ENCODE measurements at places on chromosomes 7 and 10.

DNA sequence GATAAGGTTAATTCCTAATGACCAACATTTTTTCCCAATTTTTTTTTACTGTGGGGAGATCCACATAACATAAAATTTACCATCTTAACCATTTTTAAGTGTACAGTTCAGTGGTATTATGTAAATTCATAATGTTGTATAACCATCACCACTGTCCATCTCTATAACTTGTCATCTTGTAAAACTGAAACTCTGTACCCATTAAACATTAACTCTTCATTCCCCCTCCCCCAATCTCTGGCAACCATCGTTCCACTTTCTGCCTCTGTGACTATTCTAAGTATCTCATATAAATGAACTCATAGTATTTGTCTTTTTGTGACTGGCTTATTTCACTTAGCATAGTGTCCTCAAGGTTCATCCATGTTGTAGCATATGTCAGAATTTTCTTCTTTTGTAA, 46.0 kb upstream of the HPS1 start:
- no peak for DNase-seq

- DNase-seq = no peak
Measured at GRCh38 chr7:124791426-124791825, 25.8 kb upstream of the GPR37 start.

GRCh38 chr7:111486472-111487142, 75.7 kb downstream of the IMMP2L start:
- no peak for DNase-seq

- DNase-seq = no peak
Measured at GRCh38 chr7:51251290-51251689, 65.3 kb downstream of the COBL start.

DNA sequence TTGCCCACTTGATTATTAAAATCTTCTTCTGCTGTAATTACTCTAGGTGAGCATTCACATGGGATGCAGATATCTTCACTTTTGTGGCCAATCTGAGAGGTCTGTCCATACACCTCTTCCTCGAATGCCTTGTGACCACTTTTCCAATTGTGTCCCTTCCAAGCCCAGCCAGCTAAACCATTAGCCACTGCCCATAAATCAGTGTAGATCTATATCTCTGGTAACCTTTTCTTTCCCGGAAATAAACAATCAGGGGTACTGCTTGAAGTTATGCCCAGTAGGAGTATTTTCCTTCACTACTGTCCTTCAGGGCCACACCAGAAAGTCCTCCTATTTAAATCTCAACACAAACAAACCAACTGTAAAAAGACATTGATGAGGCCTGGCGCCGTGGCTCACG, 104.6 kb upstream of the KCNMA1 start:
- DNase-seq = no peak

DNA sequence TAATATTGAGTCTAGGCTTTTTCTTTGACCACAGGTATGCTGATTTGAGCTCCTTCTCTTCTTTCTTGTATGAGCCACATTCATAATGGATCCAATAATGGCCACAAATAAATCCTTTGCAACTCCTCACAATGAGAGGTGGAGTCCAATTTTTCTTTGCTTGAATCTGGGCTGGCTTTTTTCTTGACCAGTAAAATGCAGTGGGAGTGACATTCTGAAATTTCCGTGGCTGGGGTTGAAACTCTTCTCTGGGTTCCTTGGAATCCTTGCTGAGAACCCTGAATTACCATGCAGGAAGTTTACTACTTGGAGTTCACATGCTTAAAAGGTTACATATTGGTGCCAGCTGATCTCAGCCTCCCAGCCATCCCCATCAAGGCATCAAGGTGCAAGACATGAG, 22.4 kb upstream of the FAM180A start:
- DNase-seq = no peak

GRCh38 chr10:35225204-35225603, 98.6 kb downstream of the CREM start:
- DNase-seq = no peak

DNA sequence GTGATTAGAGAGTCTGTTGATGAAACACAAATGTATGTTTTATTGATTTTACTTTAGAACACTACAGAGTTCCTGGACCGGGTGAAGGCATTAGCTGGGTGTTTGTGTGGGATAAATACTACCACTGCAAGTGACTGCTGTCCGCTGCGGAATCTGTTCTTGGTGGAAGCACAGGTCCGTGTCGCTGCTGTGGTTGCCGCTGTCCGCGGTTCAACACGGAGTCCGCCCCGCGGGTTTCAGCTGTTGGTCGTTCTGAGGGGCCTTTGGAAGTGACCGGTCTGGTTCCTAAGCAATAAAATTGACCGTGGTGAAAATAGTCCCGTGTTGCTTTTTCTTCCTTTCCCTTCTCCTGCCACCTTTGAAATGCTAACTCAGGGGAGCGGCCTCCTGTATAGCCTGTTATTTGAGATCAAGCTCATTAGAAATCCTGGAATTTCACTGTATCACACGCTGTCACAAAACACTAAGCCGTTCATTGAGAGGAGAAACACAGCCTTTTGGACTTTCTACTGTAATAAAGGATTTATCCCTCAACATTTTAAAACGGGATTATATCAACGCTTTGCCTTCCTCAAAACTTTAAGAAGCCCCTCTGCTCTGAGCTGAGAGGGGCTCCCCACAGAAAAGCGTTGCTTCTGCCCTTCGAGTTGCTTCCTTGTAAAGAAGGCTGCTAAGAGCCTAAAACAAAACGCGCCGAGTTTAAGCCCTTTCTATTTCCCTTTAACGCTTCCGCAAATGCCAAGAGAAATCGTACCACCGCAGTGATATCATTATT, 2.6 kb downstream of the NKX6-2 start:
- DNase-seq = no peak

DNA sequence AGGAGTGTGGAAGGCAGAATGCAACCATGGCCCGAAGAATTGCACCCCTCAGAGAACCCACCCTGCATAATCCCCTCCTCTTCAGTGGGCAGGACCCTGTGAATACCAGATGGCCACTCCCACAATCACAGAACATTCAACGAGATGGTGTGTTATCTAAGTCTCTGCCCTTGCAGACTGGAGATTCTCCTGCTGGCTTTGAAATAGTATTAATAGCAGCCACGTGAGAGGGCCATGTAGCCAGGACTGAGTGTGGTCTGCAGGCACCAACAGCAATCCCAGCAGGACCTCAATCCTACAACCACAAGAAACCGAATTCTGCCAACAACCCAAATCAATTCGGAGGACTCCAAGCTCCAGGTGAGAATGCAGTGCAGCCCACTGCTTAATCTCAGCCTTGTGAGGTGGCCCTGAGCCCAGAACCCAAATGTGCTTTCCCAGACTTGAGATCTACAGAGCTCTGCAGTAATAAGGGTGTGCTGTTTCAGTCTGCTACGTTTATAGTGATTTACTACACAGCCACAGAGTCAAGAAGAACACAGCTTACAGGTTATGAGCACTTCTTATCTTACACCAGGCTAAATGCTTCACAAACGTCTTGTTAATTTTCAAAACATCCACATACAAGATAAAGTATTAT, 72.1 kb downstream of the VOPP1 start:
- no peak for DNase-seq

- DNase-seq = peak; percentile 26
Measured at GRCh38 chr7:142323706-142324105, 65.8 kb upstream of the PRSS58 start.

GRCh38 chr7:41268878-41269277, 434.0 kb downstream of the INHBA start:
- no peak for DNase-seq

DNA sequence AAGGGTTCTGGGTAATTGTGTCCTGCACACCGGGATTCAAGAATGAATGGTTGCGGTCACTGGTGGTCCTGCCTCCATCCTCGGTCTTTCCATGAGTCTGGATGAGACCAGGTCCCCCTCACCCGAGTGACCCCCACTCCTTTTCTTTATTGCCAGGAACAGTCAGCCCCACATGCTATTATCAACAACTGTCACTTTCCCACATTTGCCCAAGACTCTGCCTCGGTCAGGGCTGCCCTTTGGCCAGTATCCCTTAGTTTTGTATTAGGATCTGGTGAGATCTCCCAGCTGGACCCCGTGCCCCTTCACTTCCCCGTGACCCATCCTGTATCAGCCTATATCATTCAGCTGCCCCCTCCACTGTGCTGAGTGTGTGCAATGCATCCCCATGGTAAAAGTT, 288.3 kb downstream of the ADARB2 start:
- no peak for DNase-seq

DNA sequence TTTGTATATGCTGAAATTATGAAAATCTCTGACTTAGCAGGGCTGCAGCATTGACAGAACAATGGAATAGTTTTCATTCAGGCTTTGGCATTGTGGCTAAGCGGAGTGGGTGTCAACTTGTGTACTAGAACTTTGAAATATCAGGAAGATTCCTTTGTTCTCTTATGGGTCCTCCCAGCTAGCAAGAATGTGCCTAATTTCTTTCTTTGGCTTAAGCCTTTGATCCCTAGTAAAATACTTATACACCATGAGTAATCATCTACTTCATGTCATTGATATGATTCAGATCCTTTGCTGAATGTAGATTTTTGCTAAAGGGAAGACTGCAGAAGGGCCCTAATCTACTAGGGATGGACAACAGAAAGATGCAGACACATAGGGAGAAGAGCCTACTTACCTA, 6.2 kb downstream of the AVL9 start:
- DNase-seq = no peak

- DNase-seq = no peak
Measured at GRCh38 chr10:75954486-75954885, 523.1 kb downstream of the LRMDA start.

- DNase-seq = no peak
Measured at GRCh38 chr10:43689618-43689954, 40.9 kb upstream of the ZNF32 start.

DNA sequence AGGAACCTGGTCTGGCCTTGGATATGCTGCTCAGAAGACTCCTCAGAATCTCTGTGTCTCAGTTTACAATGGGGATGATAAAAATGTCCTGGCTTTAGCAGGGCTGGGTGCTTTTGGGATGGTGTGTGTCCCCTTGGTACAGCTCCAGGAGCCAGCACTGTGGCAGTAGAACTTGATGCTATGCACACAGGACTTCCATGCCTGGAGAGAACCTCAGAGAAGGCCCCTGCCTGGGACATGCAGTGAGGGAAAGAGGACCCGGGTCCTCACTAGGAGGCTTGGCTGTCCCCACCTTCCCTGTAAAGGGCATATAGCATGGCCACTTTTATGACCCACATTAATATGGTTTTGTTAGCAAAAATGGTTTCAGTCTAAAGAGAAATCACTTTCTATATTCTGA, 100.5 kb downstream of the GLRX3 start:
- no peak for DNase-seq

- DNase-seq = no peak
Measured at GRCh38 chr10:79898597-79899325, 50.1 kb downstream of the SFTPD start.

DNA sequence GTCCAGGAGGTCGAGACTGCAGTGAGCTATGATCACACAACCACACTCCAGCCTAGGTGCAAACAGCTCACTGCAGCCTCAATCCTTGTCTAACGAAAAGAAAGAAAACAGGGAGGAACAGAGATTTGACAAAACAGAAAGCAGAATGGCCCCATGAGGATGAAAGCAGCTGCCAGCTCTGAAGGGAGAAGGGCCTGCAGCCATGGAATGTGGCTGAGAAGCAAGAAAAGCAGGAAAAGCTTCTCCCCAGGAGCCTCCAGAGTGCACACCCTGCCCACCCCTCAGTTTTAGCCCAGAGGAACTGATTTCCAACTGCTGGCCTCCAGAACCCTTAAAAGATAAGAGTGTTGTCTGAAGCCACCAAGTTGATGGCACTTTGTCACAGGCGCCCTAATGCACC, 13.0 kb downstream of the ESYT2 start:
- no peak for DNase-seq

- no peak for DNase-seq
Measured at GRCh38 chr7:101216001-101216859, 1.2 kb downstream of the PLOD3 start.

GRCh38 chr7:151053096-151053495, 4.6 kb downstream of the CDK5 start:
- no peak for DNase-seq

DNA sequence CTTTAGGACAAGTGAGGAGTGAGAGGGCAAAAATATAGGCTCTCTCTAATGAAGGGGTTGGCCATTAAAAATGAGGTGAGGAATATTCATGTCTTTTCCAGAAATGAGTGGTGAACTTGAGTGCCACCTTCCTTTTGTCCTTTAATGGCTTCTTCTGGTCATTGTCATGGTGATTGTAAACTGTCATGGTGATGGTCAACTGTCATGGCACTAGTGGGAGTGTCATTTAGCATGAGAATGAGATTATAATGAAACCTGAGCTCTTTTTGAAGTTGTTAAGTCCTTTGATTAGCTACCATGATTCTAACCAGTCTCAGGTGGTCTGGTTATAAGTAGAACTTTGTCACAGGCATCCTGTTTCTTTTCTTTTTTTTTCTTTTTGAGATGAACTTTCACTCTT, 524.4 kb downstream of the NEBL start:
- no peak for DNase-seq

GRCh38 chr10:44280226-44281014, 104.5 kb downstream of the CXCL12 start:
- DNase-seq = no peak

DNA sequence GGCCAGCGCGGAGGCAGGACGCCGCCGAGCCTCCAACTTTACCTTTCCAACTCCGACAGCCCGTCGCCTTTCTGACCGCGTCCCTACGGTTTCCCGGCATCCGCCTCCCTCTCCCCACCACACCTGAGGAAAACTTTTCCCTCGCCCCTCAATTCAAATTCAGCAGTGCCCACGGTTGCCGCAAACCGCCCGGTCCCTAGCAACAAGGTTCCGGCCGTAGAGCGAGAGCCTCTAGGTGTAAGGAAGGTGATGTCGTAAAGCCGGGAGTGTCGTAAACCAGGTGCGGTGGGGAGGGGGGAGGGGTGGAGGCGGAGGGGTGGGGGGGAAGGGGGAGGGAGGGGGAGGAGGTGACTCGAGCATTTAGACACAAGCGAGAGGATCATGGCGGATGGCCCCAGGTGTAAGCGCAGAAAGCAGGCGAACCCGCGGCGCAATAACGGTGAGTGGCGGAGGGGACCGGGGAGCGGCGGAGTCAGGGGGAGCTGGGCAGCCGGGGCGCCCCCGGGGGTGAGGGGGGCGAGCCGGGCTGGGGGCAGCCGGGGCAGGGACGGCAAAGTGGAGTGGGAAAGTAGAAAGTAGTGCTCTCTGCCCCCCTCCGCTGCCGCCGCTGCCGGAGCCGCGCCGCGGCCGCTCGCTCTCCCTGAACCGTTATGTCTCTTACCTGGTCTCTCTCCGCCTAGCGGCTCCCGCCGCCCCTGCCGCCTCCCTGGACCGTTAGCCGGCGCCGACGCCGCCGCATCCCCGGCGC, at the start of gene ZEB1:
Gene ZEB1, plus strand, starts transcription at position 363 of the 748 bp plus-strand sequence. Its CDS starts 19 bp downstream, at position 382.
- DNase-seq = peak; percentile 91

DNA sequence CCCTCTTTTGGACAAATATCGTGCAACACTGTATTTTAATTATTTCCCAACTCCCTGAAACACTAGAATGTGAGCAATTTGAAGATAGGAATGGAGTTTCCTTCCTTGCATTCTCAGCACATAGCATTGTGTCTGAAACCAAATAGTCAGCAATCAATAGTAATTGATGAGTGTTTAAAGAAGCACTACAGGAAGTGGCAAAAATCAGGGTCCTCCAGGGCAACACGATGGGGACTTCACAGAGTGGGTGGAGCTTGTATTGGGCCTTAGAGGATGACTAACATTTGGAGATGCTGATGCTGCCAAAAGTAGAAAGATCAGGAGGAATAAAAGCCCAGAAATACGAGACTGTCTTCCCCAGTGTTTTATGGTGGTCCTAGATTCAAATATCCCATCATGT, 94.9 kb downstream of the NPSR1 start:
- DNase-seq = no peak

Measured in stimulated activated CD4-positive, alpha-beta T cell treated with anti-CD3 and anti-CD28 coated beads, TNF-alpha, amount 100 ng/mL, for 48 hours (primary cell).